ENCODE measurements at places on chromosomes 7 and 10.

DNA sequence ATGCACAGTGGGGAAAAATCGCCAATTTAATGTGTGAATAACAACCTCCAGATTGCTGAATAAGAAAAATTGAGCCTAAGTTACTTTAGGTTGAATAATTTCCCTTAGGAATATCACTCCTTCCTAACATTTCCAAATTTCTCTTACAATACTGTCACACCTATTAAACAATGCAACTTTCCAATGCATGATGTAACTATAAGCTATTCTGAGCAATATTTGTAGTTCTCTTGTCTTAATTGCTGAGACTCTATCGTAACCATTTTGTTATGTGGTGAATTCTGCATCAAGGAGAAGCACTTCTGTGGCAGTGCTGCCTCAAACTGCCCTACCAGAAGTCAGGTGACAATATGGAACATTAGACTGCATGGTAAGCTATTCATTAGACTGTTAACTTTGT, 386.7 kb upstream of the LRRN3 start:
- DNase-seq = no peak

DNA sequence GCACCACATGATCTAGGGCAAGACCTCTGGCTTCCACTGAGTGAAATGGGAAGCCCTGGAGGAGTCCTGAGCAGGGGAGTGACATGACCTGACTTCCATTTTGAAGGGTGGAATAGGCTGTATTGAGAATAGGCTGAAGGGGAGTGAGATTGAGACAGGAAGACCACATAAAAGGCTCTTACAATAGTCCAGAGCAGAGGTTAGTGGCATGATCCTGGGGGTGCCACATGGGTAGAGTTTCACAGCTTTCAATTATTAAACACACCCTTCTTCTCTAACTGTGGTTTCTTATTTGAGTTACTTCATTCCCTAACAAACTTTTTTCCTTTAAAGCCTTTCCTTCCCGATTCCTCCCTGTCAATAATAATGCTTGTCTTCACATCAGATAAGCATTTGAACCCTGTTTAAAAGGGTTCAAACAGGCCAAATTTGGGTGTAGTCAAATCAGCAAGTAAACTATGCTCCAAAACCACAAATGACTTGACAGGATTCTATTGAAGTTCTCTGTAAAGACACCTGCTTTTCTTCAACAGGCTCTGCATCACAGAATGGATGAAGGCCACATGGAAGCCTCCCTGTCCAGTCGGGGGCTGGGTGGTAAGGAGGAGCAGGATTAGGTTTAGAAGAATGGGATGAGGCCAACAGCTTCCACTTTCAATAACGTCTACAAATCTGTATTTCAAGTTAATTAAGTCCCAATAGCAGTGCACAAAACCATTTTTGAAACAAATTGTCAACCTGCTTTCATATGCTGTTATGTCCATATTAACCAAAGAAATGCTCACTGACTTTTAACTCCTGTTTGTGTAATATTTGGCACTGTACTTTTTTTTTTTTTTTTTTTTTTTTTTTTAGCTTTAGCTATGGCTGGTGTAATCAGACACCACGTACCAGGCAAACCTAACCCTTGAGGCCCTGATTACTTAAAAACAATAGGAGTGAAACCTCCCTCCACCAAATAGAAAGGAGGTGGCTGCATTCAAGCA, 131.9 kb downstream of the NRCAM start:
- DNase-seq = no peak

DNA sequence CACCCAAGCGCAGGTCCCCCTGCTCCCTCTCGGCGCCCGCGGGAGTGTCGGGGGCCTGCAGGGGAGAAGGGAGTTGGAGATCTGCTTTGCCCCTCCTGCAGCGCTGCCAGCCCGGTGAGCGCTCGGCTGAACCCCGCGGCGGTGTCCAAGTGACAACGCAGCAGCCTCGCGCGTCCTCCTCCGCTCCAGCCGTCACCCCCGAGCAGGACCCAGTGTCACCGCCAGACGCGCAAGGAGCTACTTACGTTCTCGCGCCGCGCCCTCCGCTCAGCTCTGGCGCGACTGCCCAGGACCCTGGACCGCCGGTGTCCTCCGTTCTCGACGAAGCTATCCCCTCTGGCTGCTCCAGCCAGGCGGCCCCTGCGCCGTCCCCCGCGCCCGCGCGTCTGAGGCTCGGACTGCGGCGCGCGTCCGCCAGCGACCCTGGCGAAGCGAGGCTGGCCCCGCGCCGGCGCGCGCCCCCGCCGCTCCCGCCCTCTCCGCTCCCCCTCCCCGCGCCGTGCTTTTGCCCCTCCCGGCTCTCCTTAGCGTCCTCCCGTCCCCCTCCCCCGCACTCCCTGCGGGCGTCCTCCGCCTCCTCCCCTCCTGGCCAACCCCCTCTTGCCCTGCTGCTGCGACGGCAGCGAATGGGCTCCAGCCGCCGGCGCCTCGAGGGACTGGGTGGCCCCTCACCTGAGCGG, at the start of gene NRCAM:
Gene NRCAM (minus strand): TSS at position 439 of the 680 bp plus-strand sequence. CDS start 216,372 bp downstream, outside the sequence.
- DNase-seq = no peak

- no peak for DNase-seq
Observed at GRCh38 chr10:91444211-91445182, 34.4 kb downstream of the HECTD2 start.

- DNase-seq = no peak
Observed at GRCh38 chr7:50807026-50807730, 24.5 kb upstream of the GRB10 start.

All from AG04450 (cell line).